ENCODE measurements at places on chromosomes 3 and 15.
A peak's percentile ranks its signal among the peaks of the same experiment; 100 is the strongest.

GRCh38 chr3:17057321-17057720, 172.6 kb downstream of the PLCL2 start:
- DNase-seq = no peak

DNA sequence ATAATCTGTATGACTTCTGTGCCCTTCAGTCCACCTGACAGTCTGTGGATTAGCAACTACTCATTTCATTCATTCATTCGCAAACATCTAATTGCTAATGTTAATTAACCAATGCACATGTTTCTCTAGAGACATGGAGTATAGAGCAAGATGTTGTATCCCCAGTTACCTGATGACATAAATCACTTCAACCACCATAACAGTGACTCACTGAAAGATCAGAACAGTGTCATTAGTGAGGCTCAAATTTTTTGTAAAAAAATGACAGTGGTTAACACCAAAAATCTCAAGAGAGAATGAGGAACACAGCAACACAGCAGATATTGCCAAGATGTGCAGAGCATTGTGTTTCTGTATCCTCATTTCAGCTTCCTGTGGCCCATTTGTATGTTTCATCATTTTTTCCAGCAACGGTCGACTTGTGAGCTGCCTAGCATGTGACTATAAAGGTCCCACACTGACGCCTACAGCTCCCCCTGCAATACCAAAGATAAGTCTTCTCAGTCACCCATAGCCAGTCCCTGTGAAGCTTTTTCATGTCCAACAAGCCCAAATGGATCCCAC, 3.7 kb upstream of the PLD1 start:
- DNase-seq = no peak

DNA sequence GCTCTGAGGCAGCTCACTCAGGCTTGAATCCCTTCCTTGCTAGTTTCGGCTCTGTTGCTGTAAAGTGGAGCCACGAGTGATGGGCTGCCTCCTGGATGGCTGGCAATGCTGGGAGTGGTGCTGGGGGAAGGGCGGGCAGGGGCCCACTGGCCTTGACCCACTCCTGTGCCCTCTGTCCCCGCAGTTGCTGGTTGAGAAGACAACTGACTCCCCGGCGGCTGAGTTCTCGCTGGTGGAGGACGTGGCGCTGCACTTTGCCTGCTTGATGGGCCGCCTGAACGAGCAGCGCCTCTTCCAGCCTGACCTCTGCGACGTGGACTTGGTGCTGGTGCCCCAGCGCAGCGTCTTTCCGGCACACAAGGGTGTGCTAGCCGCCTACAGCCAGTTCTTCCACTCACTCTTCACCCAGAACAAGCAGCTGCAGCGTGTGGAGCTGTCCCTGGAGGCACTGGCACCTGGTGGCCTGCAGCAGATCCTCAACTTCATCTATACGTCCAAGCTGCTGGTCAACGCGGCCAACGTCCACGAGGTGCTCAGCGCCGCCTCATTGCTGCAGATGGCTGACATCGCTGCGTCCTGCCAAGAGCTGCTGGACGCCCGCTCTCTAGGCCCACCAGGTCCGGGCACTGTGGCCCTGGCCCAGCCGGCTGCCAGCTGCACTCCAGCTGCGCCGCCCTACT, 4.7 kb downstream of the ZBTB47 start:
- no peak for DNase-seq

GRCh38 chr15:61295239-61295638, 66.1 kb upstream of the RORA start:
- no peak for DNase-seq

DNA sequence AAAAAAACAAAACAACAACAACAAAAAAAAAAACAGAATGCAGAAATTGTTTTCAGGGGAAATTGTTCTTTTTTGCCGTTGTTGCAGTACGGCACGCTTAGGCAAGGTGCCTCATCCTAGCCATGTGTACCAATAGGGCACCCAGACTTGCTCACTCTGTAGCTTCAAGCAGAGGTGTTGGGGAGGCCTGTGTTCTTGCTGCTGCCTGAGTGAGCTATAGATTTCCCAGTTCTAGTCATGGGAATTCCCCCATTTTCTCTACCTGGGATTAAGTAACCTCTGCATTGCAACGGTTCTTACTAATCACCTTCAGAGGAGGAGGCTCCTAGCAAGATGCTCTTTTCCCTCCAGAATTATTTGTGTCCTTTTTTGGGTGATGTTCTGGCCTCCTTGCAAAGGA, 12.9 kb upstream of the PARL start:
- no peak for DNase-seq

DNA sequence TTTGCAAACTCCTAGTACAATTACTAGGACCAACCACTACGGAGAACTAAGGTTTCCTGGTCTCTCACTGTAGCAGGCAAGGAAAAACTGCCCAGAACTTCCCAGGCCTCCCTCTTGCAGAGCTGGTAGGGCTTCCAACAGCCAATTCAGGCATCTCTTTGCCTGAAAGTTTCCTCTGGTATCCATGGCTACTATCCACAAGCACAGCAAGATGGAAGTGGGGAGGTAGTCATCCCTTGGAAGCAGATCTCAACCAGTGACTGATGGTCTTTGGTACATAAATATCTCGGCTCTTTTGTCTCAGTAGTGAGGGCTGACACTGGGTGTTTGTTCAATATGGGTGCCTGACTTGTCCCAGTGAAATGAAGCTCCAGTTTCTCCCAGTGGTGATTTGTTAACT, 201.3 kb upstream of the MRPL3 start:
- no peak for DNase-seq

DNA sequence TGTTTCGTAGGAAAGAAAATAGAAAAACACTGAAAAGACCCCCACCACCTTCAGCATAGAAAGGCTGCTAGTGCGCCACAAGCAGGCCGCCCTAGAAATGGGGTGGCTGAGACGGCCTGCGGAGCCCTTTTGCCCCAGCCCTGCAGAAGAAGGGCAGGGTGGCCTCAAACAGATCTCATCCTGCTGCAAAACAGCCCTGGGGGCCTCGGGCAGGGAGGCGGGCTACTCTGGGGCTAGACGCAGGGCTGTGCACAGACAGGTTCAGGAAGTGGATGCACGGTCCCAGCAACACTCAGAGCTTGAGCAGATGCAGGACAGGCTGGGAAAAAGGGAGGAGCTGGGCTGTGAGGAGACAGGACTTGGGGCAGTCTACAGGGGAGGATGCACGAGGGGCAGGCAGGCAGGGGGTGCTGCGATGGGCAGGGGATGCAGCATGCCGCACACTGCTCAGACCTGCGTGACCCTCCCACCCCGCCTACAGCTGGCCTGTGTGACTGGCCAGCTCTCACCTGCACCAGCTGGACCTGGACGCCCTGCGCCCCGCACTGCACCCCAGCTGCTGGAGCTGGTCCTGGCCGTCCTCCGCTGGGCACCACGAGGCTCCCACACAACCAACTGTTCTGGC, 34.3 kb downstream of the ZXDC start:
- DNase-seq = no peak

- no peak for DNase-seq
Observed at GRCh38 chr15:56786966-56787365, 53.7 kb upstream of the ZNF280D start.

GRCh38 chr15:89754361-89755154, 3.5 kb upstream of the MESP1 start:
- no peak for DNase-seq

GRCh38 chr15:39596358-39597051, 15.6 kb downstream of the THBS1 start:
- peak; percentile 42 for DNase-seq

GRCh38 chr3:197343656-197344408, 45.4 kb upstream of the DLG1 start:
- no peak for DNase-seq

All from HT-29 (cell line).